ENCODE measurements at places on chromosomes 13 and 19.

GRCh38 chr13:99028890-99029289, 51.0 kb upstream of the DOCK9 start:
- DNase-seq: no peak

GRCh38 chr19:42573642-42574041, 21.1 kb downstream of the CEACAM8 start:
- no peak for DNase-seq

- no peak for DNase-seq
Observed at GRCh38 chr13:36057041-36057440, 74.1 kb downstream of the DCLK1 start.

DNA sequence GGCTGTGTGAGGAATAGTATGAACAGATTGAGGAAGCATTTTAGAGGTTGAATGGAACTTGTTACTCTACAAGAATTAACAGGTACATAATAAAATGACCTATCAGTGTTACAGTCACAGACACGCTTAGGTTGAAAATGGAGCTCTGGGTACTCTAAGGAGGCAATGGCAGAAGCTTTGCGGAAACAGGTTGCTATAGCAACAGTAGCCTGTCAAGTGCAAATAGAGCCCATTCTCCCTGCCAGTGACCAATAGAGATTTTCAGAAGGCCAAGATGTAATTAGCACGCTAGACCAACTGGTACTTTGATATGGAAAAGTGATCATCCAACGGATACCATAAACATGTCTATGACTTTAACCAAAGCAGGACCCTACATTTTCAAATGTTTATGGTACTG, 148.5 kb upstream of the FREM2 start:
- DNase-seq: no peak

DNA sequence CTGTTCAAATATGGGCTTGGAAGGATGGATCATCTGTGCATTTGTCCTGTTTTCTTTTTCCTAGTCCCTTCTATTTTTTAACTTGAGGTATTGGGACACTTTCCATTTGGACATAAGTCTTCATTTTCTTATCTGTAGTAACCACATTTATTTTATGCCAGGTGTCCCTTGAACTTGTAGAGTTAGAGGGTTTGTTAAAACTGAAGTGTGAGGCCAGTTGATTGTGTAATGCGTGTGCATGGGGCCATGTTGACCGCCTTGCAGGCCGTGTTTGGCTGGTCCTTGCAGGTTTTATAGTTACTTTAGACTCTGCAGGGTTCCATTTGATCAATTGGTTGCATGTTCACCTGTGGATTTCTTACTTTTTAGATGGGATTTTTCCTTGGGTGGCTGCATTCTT, 21.0 kb downstream of the SAE1 start:
- no peak for DNase-seq

DNA sequence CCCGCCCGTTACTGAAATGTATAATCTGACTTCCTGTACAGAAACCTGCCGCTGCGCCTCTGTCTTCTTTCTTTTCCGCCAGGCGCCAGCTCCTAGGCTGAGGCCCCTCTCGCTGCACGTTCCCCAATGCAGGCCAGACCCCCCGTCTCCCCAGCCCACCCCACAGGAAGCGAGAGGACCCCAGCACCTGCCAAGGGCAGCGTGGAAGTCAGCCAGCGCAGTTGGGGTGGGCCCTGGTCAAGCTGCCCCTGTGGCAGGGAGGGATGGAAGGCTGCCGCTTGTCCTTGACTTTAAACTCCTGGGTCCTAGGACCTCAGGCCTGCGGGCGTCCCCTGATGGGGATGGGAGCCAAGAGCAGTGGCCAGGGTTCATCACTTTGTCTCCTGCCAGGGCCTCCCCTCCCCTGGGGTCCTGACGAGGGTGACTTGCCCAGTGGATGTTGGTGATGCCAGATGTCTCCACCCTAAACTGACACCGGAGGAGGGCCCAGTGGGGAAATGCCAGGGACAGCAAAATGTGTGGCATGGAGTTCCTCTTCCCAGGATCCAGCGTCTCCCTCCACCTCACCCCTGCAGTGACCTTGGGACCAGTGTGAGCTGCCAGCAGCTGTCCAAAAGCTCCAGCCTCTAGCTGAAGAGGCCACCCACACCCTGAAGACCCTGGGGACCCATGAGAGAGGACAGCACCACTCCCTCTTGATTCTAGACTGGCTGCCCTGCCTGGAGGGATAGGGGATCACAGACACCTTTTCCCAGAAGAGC, 8.5 kb upstream of the MARCHF2 start:
- no peak for DNase-seq

- no peak for DNase-seq
Observed at GRCh38 chr19:34430738-34431625, 2.8 kb downstream of the UBA2 start.

- DNase-seq: no peak
Observed at GRCh38 chr13:112623051-112623711, 35.2 kb upstream of the TUBGCP3 start.

Data from right hindlimb (tissue), 1 donor.